ENCODE measurements at places on chromosomes 7 and 10.
A peak's percentile ranks its signal among the peaks of the same experiment; 100 is the strongest.

- DNase-seq: no peak
These were observed 239.7 kb downstream of the DNAJB9 start for GRCh38 chr7:108809356-108809755.

DNA sequence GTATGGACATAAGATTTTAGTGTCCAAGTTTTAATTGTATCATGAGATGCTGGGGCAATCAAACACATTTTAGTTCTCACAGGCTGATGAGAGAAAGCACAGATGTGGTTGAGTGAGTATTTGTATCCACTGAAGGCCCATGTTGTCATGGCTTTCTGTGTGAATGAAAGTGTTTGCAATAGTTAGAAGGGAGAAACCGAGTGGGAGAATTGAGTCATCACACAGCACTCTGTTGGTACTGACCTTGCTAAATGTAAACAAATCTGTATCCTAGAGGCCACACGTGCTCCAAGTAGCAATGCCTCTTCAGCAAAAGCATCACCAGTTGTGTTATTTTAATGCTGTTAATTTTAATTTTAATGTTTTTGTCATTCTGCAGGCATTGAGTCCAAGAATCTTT lies 121.2 kb downstream of the EMX2 start:
- DNase-seq: no peak

- no peak for DNase-seq
These were observed 85.6 kb upstream of the MTPN start for GRCh38 chr7:136062625-136063325.

GRCh38 chr7:52854681-52855080 lies 180.8 kb upstream of the POM121L12 start:
- DNase-seq: no peak

DNA sequence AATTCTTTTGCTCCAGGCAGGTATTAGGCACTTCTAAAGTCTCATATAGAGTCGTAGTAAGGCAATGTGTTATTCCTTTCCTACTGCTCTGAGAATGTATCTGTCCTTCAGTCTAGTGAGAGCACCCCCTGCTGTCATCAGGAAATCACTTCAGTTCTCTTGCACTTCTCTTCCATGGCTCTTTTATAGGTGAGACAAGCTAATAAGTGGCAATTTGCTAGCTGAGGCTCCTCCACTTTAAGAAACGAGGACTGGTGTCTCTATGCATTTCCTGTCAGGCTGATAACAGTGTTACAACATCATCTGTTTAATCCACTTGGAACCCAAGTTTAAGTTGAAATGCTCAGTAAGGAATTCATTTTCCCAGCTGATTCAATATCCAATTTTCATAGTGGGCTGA lies 350.6 kb downstream of the TFEC start:
- peak; percentile 9 for DNase-seq

DNA sequence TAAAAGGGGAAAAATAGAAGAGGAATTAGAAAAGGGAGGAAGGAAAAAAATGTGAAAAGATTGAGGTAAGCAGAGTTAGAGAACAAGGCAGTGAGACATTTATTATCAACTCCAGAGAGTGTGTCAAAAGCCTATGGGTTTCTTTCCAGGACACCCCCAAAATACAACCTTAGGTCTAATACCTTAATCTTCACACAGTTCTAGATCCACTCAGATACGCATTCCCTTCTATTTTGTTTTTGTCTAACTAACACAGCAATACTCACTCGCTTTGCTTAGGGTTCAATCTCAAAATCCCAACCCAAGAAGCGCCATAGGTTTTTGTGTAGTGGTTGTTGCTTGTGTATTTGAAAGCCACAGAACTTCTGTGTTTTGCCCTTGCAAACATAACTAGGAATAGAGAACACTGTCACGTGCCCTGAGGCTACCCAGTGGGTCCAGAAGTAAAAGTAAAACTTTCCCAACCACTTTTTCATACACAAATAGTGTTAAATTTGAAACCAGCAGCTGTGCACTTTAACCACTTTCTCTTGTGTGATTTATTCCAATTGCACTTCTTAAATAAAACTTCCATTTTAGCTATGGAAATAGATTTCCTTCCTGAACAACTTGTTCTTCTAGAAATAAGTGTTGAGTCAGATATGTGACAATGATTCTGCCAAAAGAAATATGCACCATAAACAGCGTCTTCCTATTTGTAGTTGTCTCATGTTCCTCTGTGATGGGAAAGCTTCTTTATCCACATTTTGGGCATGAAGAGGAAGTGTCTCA lies 414.7 kb upstream of the GHITM start:
- DNase-seq: no peak

DNA sequence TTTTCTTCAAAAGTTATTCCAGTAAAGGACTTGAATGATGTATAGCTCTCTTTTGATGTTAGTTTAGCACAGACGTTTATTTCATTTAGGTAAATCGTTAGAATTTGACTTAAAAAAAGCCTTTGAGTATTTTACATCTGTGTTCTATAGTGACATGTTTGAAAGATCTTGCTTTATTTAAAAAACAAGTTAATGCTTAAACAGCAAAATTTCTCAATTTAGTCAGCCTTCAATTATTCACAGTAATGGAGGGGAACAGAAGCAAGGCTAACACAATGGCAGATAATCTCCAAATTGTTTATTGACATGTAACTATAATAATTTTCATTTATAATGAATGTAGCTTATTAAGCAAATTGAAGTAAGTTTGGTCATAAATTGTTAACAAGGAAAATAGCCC lies 63.5 kb downstream of the MKLN1 start:
- no peak for DNase-seq

GRCh38 chr10:88991899-88992320 lies 1.3 kb downstream of the FAS start:
- peak; percentile 67 for DNase-seq

DNA sequence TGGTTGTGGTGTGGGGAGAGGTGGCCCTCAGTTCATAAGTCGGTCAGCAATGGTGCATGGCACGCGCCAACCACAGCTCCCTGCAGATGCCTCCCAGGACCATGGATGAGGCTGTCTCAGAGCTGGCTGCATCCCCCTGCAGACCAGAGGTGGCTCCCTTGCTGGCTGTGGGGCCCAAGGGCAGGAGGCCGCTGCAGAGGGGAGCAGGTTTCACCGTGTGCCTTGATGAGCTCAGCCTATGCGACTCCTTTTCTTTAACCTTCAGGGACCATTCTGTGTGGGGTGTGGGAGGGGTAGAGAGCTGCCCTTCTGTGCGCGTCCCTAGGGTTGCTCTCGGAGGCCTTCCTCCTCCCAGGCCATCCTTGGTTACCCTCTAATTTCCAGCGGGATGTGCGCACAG lies 152.4 kb downstream of the ACTR3B start:
- no peak for DNase-seq

DNA sequence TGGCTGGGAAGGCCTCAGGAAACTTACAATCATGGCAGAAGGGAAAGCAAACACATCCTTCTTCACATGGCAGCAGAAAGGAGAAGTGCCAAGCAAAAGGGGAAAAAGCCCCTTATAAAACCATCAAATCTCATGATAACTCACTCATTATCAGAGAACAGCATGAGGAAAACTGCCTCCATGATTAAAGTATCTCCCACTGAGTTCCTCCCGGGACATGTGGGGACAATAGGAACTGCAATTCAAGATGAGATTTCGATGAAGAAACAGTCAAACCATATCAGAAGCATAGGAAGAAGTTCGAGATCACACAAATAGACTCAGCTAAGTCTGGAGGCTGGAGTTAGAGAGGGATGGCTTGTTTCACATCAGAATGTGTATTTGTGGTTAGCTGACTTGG lies 869.4 kb upstream of the PHF14 start:
- DNase-seq: no peak

- DNase-seq: no peak
These were observed 289.0 kb downstream of the SNX13 start for GRCh38 chr7:17651341-17651740.

GRCh38 chr7:148915211-148915610 lies 31.1 kb upstream of the EZH2 start:
- no peak for DNase-seq

GRCh38 chr10:79139124-79139835 lies 70.5 kb downstream of the ZMIZ1 start:
- DNase-seq: peak; percentile 59

- no peak for DNase-seq
These were observed 107.5 kb upstream of the ARID5B start for GRCh38 chr10:61793760-61794703.

DNA sequence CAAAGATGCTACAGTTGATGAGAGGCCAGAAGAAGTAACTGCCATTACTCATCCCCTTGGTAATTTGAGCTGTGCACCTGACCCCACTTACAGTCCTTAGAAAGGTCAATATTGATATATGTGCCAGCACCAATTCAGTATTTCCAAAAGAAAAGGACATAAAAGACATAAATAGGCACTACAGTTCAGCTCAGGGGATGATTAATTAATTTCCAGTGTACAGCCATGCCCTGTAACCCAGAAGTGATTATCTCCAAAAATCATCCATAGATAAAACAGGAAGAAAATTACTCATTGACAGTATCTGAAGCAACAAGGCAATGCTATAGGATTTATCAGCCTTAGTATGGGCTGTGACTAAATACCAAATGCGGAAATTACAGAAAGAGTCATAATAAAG lies 82.4 kb downstream of the PHYHIPL start:
- DNase-seq: no peak

DNA sequence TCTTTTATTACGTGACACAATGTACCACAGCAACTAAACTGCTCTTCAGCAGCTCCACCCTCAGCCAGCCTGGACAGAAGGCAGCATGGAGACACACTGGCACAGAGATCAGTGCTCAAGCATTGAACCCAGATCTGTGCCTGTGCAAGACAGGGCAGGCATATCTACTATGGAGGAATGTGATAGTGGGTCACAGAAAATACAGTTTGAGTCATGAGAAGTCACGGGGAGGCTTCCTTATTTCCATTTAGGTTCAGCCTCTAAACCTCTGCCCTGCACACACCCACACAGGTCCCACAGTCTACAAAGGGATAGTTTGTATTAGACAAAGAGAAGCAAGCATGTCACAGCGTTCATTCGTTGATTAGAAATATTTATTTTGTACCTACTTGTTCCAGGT lies 187.4 kb upstream of the AGR3 start:
- peak; percentile 87 for DNase-seq

DNA sequence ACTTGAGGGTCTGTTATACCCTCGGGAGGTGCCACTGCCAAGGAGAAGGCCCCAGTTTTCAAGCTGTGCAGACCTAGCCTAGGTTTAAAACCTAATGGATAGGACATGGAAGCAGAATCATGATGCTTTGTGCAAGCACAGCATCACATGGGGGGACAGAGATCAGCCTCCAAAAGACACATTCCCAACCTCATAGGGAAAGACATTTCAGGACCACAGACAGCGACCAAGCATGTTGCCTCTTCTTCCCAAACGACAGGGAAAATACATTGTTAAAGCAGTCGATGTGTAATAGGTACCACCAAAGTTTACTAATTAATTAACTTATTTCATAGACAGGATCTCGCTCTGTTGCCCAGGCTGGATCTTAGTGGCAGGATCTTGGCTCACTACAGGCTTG lies 573.9 kb downstream of the TCERG1L start:
- DNase-seq: no peak

DNA sequence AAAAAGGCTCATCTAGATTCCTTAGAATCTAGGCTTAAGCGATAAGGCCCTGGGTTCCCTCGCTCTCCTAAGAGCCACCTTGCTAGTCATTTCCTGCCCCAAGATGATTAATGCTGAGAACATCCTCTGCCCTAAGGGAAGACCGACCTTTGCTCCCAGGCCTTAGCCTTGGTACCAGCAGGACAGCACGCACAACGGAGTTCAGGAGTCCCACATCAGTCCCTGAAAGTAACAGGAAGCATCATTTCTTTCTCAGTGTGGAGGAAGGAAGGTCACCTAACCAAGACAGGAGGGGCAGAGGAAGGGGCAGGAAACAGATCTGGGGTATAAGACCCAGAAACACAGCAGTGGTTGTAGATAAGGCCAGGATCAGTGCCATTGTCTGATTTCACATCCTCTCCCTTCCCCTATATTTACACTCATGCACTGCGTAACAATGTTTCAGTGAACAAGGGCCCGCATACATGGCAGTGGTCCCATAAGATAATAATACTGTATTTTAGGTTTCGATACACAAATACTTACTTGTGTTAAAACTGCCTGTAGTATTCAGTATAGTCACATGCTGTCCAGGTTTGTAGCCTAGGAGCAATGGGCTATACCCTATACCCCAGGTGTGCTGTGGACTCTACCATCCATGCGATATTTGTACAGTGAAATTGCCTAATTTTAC lies 8.1 kb upstream of the FAM107B start:
- DNase-seq: no peak

GRCh38 chr7:64619705-64620104 lies 46.2 kb upstream of the ZNF107 start:
- no peak for DNase-seq

GRCh38 chr7:6338551-6339274 lies 66.3 kb upstream of the CYTH3 start:
- no peak for DNase-seq
